ENCODE measurements at places on chromosomes 6 and 20.

DNA sequence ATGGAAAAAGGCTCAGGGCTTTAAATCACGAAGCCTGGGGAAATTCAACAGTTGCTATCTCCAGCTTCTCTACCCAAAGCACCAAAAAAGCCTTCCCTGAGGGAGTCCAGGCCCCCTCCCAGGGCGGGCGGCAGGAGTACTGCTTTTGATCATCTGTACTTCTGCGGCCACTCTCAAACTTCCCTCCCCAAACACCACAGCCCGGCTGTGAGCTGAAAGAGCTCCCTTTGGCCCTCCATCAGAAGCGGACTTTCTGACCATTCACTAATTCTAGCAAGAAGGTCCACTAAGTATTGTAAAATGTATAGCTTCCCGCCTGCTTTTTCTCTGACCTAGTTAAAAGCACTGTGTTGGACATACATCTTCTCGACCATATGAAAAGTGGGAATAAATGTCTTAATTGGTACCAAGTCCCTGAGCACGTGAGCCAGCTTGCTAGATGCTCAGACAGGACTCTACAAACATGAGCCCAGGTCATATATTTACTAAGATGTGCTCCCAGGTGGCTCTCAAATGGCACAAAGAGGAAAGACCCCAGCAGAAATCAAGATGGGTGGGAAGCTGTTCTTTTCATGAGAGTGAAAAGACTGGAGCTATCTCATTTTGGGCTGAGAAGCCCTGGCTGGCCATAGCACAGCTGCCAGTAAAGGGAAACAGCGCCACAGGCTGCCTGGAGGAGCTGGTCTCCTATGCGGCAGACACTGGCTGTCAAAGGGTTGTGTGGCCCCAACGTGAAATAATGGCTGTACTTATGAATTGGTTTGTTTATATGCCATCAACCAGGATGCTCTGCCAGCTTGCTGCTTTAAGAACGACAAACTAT, 58.6 kb downstream of the GFOD1 start:
- no peak for DNase-seq

- no peak for DNase-seq
Measured at GRCh38 chr6:40794586-40794985, 207.4 kb upstream of the LRFN2 start.

GRCh38 chr6:1702580-1703051, 92.9 kb downstream of the FOXC1 start:
- DNase-seq = no peak

DNA sequence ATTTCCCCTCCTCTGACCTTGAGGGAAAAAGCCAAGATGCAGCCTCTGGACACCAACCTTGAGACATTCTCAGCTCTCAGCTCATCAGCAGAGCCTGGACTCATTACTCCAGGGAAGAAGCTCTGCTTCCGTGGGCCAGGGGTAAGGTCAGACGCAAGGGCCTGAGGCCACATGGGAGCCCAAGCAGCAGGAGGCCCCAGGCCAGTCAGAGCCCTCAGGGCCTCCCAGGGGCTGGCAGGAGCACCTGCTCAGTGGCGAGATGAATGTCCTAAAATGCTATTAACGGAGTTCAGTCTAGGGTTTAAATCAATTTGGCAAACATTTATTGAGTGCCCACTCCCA, 208.6 kb downstream of the ERMARD start:
- no peak for DNase-seq

- DNase-seq = no peak
Measured at GRCh38 chr20:373171-373890, 7.2 kb upstream of the TRIB3 start.

DNA sequence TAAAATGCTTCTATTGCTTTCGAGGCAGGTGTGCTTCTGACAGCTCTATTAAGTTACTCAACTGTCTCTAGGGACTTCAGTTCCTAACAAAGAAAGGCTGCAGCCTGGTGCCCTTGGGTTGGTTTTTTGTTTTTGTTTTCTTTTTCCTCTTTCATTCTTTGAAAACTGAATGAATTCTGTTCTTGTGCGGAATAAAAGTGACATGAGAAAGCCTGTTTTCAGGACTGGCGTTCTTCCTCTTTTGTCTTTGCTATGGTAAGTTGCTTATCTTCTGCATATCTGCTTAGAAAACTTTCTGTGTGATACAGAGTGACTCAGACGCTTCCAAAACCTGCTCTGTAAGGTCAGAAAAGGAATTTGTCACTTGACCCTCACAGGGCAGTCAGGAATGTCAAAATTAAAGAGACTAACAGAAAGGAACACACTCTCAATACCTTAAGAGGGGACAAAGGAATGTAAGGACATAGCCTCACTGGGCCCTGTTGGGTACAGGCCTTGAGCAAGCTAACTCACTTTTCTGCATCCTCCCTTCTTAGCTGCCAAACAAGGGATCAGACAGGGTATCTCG, 56.2 kb upstream of the NHSL1 start:
- DNase-seq = no peak

- DNase-seq = no peak
Measured at GRCh38 chr6:48744948-48745347, 634.0 kb upstream of the PTCHD4 start.

GRCh38 chr20:41131594-41132387, 5.6 kb upstream of the PLCG1 start:
- no peak for DNase-seq

DNA sequence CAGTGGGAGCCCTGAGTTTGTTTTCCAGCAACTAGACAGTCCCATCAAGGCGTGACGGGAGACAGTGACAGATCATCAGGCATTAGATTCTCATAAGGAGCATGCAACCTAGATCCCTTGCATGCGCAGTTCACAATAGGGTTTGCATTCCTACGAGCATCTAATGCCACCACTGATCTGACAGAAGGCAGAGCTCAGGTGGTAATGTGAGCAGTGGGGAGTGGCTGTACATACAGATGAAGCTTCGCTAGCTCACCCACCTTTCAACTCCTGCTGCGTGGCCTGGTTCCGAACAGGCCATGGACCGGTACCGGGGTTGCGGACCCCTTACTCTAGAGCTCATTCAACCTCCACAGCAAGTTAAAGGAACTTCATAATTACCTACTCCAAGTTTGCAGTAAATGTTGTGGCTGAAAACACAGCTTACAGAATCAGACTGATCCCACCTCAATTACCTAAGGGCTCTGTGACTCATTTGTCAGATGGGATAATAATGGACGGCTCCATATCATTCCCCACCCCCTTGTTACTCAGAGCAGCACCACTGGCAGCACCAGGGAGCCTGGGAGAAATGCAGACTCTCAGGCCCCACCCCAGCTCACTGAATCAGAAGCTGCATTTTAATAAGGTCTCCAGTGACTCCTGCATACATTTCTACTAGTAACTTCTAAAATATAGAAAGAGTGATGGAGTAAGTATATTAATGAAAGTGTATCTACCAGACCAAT, 15.7 kb downstream of the PXMP4 start:
- no peak for DNase-seq

DNA sequence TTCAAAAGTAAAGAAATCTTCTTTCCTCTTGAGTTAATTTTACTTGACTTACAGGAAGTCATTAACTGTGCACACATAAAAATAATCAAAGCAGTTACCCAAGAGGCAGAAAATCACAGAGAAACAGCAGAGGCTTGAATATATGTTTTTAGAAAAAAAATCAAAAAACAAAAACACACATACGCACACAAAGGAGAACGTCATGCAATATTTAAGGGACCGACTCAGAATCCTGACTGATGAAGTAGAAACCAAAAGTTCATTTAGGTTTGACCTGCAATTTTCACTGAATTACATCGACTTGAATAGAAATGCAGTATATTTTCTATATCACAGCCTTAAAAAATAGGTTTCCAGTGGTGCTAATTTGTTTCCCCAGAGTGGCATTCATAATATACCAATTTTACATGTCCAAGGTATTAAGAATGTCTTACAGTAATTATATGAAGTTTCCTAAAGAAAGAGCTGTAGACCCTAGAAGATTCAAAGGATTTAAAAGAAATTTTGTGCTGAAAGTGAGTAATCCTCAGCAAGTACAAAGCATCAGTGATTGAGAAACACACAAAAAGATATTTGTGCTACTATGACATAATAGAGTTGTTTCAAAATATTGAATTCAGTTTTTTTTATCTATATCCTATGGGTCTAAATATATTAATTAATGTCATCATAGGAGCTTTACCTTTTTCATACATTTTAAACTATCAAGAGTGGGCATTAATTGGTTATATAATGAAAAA, 358.5 kb upstream of the RUNX2 start:
- DNase-seq = no peak

DNA sequence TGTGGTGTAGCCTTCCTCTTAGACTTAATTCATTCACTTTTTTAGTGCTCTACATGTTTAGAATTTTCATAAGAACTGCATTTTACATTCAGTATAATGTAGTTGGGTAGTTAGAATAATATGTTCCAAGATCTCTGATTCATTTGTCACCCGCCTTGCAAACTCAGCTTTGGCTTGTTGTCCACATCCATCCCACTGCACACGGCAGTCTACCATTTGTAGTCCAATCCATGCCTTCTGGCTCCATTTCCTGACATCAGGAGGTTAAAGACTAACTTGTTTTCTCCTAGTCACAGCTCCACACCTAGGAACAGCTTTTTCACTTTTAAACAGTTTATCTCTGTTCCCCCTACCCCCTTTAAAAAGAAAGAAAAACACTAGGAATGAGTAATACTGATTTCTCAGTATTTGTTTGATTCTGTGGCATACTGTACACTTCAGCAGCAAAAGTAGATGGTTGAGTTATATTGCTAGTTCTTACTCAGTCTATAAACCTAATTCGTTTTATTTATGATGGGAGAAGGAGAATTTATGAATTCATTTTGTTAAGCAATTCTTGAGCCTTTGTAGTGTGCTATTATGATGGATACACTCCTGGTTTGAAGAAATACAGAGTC, 180.9 kb downstream of the ARID1B start:
- DNase-seq = no peak

DNA sequence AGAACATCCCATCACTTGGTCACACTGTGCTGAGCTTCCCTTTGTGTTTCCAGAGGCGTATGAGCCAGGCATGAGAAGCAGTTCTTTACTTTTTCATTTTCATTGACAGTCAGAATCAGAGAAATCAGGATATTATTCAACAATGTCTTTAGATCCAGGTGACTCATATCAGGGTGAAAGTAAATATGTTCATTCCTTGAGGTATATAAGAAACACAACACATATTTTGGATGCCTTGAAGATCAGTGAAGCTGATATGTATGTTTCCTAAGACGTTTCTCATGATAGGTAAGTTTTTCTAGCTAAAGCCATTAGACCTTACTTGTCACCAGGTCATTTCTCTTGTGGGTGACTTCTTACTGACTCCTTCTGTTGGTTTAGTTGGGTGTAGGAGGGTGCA, 505.6 kb downstream of the CDH26 start:
- DNase-seq = no peak

DNA sequence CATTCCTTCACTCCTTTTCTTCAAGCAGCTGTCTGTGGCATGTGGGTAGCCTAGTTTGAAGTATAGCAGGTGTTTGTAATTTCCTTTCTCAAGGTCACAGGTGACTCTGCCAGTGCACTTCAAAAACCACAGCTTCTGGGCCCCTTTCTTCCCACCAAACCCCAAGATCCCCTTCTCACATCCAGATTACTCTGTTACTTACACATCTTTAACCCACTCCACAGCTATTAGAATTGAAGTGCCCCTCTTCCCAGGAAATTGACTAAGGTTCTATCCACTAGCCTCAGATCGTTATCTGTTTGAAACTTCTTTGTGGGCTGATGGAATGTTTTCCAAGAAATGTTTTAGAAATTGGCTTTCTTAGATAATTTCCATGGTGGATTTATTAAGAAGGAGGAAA, 150.8 kb downstream of the AHI1 start:
- no peak for DNase-seq

DNA sequence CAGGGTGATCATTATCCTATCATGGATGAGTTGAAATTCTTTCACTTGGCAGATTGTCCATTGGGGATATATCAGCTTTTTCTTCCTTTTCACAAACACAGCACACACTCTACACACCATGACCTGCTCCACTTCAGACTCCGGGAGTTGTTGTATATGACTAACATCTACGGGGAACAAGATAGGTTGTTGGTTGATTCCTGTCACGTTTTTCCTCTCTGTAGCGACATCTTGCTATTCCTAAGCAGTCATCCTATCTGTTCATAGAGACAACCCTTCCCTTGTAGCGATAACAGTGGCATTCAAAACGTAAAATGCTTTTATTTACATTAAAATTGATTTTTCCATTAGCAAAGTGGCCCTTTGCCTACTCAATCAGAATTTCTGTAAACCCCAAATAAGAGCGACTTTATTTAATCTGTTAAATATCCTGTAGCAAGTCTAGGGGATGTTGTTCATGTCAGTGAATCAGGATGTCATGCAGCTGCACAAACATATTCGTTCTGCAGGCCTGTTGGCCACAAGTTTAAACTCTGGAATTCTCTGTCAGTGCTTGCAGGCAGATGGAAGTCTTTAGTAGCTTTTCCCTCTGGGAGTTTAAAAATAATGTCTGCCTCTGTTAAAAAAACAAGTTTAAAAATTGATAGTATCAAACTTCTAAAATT, 23.1 kb downstream of the PHACTR2 start:
- no peak for DNase-seq

GRCh38 chr6:148892247-148892646, 145.4 kb downstream of the UST start:
- no peak for DNase-seq

GRCh38 chr6:98136333-98136732, 698.0 kb upstream of the POU3F2 start:
- DNase-seq = no peak

DNA sequence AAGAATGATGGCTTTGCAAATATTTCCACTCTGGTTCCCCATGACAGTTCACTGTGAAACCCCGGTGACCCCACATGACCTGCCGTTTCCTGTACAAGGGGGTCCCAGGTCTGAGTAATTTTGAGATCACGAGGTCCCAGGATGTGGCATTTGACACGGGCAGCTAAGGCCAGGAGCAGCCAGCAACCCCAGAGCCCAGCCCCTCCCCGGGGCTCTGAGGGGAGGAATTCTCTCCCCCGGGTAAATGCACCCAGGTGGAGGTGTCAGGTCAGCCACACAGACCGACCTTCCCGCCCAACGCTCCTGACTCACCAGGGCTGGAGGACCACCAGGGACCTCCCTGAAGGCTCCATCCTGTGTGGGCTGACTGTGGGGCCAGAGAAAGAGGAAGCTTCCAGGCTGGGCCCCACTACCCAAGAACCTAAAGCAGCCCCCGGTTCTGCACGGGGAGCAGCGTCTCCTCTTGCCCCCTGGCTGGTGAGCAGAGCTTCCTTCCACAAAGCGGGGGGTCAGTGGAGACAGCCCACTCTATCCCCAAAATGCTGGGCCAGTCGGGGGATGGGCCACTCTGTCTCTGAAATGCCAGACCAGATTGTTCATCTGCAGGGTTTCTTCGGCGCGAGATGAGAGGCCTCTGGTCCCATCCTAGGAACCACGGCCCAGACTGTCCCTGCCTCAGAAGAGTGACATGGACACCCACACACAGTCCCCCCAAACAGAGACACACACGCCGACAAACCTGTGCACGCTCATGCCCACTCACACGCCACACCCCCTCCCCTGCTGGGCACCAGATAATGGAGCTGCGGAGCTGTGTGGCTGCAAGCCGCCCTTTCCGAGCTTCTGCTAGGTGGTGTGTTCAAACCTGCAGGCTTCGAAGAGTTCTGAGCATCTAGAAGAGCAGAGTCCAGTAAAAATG, 23.4 kb upstream of the SLCO4A1 start:
- DNase-seq = no peak
